ENCODE measurements at places on chromosomes 12 and 14.

- no peak for DNase-seq
Observed at GRCh38 chr12:46677749-46678148, 148.0 kb downstream of the SLC38A4 start.

- DNase-seq = no peak
Observed at GRCh38 chr14:93729993-93730392, 58.3 kb downstream of the PRIMA1 start.

GRCh38 chr14:77256694-77257093 is 14.3 kb downstream of the NGB start:
- no peak for DNase-seq

DNA sequence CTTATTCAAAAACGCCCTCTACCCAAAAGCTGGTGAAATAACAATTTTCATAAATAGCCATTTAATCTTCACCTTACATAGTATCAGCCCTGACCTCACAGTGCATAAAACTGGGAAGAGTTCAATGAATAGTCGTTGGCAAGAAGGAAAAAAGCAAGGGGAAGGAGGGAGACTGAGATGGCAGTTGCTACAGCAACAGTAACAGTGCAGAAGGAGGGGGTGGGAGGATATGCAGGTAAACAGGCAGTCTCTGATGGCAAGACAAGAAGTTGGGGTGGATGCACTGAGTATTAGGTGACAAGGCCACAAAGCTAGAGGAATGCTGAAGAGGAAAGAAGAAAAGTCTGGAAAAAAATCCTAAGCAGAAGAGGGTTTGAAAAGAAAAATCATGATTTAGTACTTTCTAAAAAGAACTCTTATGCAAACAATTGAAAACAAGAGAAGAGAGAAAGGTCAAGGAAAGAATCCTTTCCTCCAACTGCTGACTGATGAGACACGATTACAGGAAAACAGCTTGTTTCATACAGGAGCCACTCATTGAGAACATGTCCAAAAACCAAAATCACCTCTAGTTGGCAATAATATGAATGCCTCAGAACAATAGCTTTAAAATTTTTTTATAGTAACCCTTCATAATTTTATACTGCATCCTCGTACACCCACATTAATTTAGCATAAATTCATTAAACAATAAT is 56.0 kb downstream of the DCAF5 start:
- DNase-seq = no peak

DNA sequence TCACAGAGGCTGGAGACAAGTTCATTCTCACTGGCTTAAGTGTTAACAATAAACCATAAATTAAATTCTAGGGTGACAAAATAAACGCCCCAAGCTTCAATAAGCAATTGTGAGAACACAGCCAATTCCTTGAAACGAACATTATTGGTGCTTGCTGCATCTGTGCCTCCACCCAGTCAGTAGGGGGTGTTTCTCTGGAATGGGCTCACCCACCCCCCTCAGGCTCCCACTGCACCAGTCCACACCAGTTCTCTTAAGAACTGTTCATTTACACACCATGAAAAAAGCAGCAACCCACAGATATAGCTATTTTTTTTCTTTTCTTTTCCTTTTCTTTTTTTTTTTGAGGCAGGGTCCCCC is 34.7 kb downstream of the CDC42BPB start:
- no peak for DNase-seq

GRCh38 chr12:76266797-76267196 is 81.4 kb downstream of the BBS10 start:
- no peak for DNase-seq

All from stimulated activated CD4-positive, alpha-beta T cell treated with anti-CD3 and anti-CD28 coated beads, Interleukin-15, amount 100 ng/mL, for 48 hours (primary cell).